DMS153 (cell line): ENCODE measurements at places on chromosomes 7 and 10.

DNA sequence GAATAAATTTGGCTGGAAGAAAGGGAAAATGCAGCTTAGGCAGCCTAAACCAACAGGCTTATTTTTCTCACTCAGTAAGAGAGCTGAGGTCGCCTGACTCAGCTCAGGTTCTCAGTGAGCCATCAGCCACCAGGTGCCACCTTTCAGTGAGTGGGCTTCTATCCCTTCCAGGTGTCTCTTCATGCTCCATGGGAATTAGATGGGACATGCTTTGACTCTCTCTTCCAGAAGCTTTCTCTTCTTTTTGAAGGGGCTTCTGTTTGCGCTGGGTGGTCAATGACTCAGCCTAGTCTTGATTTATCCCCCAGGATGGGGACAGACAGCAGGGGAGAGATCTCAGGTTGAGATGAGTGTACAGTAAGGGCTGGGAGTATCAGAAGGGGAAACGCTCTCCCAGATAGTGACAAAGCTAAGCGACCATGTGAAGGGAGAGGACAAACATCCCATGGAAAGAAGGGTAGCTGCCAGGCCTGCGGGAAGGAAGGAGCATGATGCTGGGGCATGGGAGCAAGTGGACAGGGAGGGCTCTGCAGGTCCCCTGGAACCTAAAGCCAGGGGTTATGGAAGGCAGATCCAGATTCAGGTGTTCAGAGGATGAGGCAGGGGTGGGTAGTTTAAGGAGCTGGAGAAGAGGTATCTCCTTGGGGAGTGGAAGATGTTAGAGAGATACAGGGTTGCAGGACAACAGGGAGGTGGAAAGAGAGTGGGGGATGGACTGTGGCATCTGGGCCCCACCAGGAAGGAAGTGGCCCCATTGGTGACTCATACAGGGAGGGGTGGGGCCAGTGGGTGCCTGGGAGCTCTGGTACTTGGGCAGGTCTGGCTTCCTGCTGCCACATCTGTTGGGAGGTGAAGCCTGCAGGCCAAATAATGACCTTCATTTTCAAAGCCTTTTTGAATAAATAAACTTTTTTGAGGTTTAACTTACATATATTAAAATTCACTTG, 32.5 kb downstream of the OGDH start:
- peak; percentile 57 for DNase-seq

DNA sequence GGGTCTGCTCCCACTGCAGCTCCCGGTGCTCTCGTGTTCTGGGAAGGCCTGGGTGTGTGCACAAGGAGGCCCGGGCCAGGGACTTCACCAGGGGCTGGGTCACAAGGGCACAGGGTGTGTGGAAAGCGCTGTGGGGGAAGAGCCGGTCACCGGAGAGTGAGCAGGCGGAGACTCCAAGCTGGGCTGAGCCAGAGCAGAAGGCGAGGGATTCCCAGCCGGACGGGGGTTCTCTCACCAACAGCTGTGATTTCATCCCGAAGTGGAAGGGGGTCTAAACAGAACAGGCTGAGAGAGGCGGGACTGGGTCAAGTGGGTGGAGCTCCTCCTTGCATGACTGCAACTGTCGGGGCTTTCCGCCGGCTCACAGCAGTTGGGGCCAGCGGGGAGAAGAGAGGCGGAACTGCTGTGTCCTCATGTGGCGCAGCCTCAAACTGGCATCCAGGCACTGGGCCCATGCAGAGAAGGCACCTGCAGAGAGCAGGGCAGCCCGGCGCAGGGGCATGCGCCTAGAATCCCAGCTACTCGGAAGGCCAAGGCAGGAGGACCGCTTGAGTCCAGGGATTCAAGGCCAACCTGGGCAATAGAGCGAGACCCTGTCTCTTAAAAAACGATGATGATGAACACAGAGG, 7.6 kb upstream of the ORAI2 start:
- DNase-seq, result no peak

GRCh38 chr7:159099711-159100231, 44.9 kb downstream of the VIPR2 start:
- no peak for DNase-seq

GRCh38 chr7:115558161-115558560, 472.4 kb downstream of the TFEC start:
- DNase-seq, result no peak

- DNase-seq, result no peak
Measured at GRCh38 chr10:131902211-131902610, 1.4 kb downstream of the PPP2R2D start.

DNA sequence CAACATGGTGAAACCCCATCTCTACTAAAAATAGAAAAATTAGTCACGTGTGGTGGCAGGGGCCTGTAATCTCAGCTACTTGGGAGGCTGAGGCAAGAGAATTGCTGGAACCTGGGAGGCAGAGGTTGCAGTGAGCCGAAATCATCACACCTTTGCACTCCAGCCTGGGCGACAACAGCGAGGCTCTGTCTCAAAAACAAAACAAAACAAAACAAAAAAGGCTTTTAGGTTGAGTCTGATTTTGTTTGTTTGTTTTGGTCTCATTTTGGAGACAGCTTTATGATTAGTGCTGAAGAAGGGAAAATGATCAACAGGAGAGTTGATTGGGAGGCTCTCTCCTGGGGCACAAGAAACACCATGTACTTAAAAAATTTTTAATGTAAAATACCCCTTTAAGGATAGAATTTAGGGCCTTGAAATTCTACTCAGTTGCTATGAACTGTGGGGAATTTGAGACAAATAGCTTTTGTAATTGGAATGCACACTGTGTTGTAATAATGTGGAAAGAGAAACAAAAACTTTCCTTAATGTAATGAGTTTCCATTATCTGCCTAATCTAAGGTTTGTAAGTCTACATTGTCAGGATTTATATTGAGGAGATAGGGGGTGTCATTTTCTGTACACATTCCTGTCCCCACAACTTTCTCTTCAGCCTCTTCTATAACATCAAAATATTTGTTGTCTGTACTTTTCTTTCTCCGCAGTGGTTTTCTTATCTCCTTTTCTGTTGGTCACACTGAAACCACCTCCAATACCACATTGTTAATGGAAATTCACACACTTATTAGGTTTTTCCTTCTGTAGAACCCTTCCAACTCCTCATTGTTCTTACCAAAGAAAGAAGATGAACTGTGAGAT, 41.3 kb downstream of the ARID5B start:
- DNase-seq, result no peak

- DNase-seq, result no peak
Measured at GRCh38 chr10:6151087-6151977, 51.4 kb upstream of the PFKFB3 start.

- no peak for DNase-seq
Measured at GRCh38 chr7:17830206-17830605, 110.1 kb downstream of the SNX13 start.

GRCh38 chr7:154867068-154867467, 135.9 kb downstream of the PAXIP1 start:
- no peak for DNase-seq

- DNase-seq, result no peak
Measured at GRCh38 chr10:5494611-5495010, 4.8 kb downstream of the CALML5 start.

GRCh38 chr10:124587811-124588211, 126.2 kb downstream of the LHPP start:
- no peak for DNase-seq

- no peak for DNase-seq
Measured at GRCh38 chr7:14332155-14332554, 342.7 kb upstream of the ETV1 start.

DNA sequence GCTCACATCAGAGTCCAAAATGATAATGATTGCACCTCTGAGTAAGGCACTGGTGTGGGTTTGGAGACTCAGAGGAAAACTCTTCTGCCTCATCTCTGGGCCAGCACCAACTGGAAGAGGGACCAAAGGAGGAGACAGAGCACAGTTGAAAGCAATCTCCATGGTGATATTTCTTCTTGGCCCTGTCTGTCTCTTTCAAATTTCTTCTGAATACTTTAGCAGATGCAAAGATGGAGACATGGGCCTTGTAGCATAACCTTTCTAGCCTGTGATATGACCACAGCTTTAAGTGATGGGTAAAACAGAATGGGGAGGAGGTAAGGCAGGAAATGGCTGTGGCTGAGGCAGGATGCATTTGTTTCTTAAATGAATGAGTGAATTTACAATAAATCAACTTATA, 12.2 kb upstream of the GIMAP7 start:
- DNase-seq, result no peak
